ENCODE measurements at places on chromosomes 16 and 17. TPM values are rescaled to one million over a fixed set of nuclear protein-coding genes. Genes with fewer than 3 reads are reported as not detected.

- no peak overlapping the region for H3K27ac ChIP-seq
- H3K4me3 ChIP-seq = no peak overlapping the region
- H3K4me1 ChIP-seq = no peaks in the 10 kb centered on the region
- DNase-seq = no peak
- H3K27me3 ChIP-seq = no peaks in the 10 kb centered on the region
- H3K36me3 ChIP-seq = no peaks in the 10 kb centered on the region
These were observed 43.4 kb upstream of the PRSS54 start for GRCh38 chr16:58338205-58338604.

DNA sequence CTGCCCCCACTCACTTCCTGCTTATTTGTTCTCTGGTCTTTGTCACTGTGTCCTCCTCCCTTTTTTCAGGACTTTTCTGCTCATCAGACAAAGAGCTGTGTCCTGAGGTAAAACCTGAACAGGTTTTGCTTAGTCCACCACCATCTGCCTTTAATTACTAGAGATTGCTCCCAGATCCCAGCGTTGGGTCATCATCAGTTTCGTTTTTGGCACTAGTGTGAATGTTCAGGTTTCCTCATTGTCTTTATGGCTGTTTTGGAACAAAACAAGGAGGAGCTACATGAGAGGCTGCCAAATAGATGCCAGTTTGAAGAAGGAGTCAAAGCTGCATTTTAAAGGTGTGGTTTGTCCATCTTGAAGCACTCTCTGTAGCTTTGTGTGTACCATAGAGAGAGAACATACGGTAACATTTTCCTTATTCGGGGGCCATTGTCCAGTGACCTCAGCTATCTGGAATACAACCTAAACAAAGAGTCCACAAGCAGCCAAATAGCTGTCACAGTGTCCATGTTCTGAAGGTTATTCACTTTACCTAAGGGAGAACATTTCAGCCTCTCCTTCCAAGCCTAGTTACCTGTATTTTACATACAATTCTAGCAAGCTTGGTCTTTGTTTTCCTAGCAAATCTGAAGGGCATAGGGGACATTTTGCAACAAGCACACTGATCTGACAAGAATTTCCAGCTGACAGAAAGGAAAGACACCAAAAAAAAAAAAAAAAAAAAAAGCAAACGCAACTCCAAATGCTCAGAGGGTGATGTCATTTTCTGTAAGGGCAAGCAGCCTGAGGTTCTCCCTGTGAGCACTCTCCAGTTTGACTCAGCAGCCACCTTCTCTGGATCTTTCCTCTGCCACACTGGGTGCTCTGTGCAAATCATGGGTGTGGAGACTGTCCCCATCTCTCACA is 196.1 kb downstream of the NTN1 start:
- H3K4me3 ChIP-seq = no peak overlapping the region
- no peaks in the 10 kb centered on the region for H3K27me3 ChIP-seq
- no peaks in the 10 kb centered on the region for H3K36me3 ChIP-seq
- H3K4me1 ChIP-seq = no peaks in the 10 kb centered on the region

DNA sequence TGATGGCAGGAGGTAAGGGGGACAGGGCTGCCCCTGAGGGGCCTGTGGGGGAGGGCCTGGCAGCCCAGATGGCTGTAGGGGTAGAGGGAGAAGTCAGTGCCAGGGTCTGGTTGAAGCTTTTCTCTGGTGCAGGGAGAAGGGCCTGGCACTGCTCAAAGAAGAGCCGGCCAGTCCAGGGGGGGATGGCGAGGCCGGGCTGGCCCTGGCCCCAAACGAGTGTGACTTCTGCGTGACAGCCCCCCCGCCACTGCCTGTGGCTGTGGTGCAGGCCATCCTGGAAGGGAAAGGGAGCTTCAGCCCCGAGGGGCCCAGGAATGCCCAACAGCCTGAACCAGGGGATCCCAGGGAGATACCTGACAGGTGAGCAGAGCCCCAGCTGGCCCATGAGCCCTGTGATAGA is 2.8 kb upstream of the NOL3 start:
- no peak overlapping the region for H3K4me3 ChIP-seq
- H3K27me3 ChIP-seq = peaks cover 33% of the 10 kb centered on the region
- DNase-seq = no peak
- peaks cover 65% of the 10 kb centered on the region for H3K4me1 ChIP-seq
- H3K36me3 ChIP-seq = no peaks in the 10 kb centered on the region
- H3K27ac ChIP-seq = no peak overlapping the region

- H3K36me3 ChIP-seq = peaks cover 12% of the 10 kb centered on the region
- H3K4me1 ChIP-seq = no peaks in the 10 kb centered on the region
- H3K4me3 ChIP-seq = no peak overlapping the region
- no peaks in the 10 kb centered on the region for H3K27me3 ChIP-seq
These were observed 91.9 kb downstream of the CRISPLD2 start for GRCh38 chr16:84911486-84912216.

- DNase-seq = peak; percentile 65
- H3K4me1 ChIP-seq = peaks cover 2% of the 10 kb centered on the region
- no peak overlapping the region for H3K4me3 ChIP-seq
- H3K27ac ChIP-seq = no peak overlapping the region
- H3K27me3 ChIP-seq = no peaks in the 10 kb centered on the region
These were observed 38.3 kb upstream of the HAPSTR1 start for GRCh38 chr16:9053006-9053601.

The KRT9 gene
- polyA plus RNA-seq = not detected

The BORCS6 gene
- 10.8 TPM for polyA plus RNA-seq

The PPP4C gene
- polyA plus RNA-seq = 146 TPM

The FBXL19 gene
- 3.0 TPM for polyA plus RNA-seq

The DRC3 gene
- 0.83 TPM for polyA plus RNA-seq

All from sigmoid colon (tissue), 7 donors.